ENCODE measurements at places on chromosomes 7 and 10.

DNA sequence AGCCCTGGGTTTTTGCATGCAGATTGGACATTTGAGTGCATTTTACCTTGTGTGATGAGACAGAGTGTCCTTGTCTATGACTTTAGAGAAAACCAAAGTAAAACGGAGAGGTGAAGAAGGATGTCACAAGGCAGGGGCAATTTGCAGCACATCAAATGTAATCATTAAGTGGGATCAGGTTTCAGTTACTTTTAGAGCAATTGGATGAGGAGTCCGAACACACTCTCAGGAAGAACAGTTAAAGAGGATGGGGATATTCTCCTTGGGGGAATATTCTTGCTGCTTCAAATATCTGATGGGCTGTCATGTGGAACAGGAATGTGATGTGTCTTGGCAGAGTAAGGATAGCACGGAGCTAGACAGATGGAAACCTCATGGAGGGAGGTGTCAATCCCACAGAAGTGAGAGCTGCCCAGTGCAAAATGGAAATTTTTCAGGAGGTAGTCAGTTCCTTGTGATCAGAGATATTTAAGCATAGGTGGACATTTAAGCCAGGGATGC lies 757 bp downstream of the RAB19 start:
- DNase-seq = no peak

DNA sequence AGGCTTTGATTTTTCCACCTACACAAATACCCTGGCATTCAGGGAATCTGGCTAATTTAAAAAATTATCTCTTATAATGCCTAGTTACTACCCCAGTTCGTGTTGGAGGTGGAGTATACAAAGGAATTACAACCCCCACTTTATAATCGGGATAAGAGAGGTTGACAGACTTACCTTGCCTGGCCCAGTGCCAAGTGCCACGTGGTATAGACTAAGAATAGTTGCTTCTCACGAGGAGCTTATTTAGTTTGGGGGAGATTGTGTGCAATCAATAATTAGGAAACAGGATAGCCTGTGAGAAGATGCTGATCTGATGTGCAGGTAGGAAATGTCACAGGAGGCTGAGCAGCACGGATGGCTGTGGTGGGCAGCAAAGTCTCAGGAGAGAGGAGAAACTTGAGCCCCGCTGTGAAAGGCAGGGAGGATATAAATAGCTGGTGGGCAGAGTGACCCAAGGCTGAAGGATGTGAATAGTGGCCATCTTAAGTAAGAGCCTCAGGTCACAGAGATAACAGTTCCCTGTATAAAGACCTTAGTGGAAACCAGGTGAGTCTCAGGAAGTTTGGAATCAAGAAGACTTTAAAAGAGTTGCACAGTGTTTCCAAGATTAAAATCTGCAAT lies 11.3 kb upstream of the ATXN7L1 start:
- DNase-seq = no peak

DNA sequence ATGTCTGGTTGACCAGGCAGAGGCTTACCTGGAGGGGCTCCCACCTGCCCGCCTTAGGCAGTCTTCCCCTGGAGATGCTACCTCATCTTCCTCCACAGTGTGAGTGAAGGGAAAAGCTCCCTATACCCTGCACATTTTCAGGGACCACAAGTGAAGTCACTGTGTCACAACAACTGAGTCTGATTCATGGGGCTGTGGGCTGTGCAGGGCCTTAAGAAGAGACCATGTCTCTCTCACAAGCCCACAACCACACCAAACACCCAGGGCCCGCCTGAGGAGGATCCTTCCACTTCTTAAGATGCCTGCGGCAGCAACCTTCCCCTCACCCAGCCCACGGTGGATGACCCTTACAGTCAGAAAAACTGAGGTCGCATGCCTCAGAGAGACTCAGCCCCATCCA lies 118.3 kb downstream of the KMT2E start:
- DNase-seq = no peak

DNA sequence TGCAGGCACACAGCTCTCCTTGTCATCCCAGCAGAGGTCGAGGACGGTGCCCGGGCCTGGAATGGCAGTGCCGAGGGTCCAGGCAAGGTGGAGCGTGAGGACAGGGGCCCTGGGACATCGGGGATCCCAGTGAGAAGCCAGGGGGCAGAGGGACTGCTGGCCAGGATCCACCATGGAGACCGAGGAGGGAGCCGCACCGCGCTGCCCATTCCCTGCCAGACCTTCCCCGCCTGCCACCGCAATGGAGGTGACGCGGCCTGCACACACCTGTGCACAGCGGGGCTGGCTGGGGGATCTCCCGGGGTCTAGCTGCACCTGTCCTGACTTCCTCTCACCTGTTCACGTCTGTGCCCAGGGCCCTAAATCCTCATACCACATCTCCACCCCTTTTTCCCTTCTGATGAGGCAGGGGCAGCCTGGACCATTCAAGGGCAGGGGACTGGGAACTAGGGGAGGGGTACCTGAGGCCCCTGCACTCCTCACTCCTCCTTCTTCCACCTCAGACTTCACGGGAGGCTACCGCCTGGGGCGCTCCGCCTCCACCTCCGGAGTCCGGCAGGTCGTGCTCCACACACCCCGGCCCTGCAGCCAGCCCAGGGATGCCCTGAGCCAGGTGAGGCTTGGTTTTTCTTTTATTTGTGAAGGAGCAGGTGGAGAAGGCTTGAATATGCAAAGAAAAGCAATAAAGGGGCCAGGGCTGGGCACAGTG lies 6.9 kb downstream of the NYAP1 start:
- no peak for DNase-seq

GRCh38 chr7:2016021-2016631 lies 216.6 kb downstream of the MAD1L1 start:
- DNase-seq = peak; percentile 6

DNA sequence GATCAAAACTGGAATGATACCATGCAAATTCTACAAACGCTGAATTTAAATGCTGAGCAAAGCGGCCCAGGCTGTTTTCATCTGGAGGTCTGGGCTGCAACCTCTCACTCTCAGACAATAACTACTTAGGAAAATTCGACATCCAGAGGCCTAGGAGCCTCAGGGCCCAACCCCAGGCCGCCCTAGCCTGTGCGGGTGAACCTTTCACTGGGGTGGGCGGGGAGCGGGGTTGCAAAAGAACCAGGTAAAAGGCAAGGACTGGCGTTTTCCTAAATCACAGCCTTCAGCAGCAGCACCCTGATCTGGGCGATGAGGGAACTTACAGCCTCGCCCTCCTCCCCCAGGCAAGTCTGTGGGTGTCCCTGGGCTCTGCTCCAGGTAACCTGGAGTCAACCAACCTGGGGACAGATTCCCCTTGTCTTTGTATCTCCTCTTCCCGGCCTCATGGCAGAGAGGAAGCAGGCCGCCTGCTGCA lies 33.4 kb downstream of the CALML5 start:
- DNase-seq = no peak

GRCh38 chr7:24769851-24770250 lies 12.6 kb upstream of the GSDME start:
- DNase-seq = no peak

- DNase-seq = no peak
These were observed 152.9 kb downstream of the CCDC3 start for GRCh38 chr10:12848439-12849173.

- DNase-seq = no peak
These were observed 210.2 kb downstream of the MDFIC start for GRCh38 chr7:115132096-115132495.

GRCh38 chr10:126256864-126257263 lies 131.4 kb downstream of the ADAM12 start:
- no peak for DNase-seq

DNA sequence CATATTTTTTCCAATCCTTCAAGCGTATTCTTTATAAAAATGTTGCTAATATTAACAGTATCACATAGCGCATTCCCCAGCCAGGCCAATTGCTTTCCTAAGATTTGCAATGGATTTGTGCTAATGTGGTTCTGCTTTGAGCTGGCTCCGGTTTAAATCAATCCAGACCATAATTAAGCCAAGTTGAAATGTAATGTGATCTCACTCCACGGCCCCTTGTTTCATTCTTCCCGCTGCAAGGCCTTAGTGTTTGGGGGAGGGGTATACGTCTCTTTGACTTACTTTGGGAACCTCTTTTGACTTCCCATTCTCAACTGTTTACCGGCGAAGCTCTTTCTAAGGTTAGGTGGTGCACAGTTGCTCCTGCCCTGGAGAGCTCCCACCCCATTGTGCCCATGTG lies 86.4 kb downstream of the PRPF18 start:
- no peak for DNase-seq

- DNase-seq = no peak
These were observed 786 bp downstream of the TAF3 start for GRCh38 chr10:7819121-7819460.

DNA sequence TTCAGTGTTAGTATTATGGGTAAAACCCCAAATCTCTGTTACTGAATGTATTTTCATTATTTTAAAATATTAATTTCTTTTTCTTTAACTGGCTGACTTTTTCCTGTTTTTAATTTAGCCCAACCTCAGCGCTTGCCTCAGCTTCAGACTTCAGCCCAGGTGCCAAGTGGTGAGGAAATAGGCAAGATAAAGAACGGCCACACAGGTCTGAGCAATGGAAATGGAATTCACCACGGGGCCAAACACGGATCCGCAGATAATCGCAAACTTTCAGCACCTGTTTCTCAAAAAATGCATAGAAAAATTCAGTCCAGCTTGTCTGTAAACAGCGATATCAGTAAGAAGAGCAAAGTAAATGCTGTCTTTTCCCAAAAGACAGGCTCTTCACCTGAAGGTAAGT lies 57.5 kb downstream of the MDFIC start:
- DNase-seq = no peak

DNA sequence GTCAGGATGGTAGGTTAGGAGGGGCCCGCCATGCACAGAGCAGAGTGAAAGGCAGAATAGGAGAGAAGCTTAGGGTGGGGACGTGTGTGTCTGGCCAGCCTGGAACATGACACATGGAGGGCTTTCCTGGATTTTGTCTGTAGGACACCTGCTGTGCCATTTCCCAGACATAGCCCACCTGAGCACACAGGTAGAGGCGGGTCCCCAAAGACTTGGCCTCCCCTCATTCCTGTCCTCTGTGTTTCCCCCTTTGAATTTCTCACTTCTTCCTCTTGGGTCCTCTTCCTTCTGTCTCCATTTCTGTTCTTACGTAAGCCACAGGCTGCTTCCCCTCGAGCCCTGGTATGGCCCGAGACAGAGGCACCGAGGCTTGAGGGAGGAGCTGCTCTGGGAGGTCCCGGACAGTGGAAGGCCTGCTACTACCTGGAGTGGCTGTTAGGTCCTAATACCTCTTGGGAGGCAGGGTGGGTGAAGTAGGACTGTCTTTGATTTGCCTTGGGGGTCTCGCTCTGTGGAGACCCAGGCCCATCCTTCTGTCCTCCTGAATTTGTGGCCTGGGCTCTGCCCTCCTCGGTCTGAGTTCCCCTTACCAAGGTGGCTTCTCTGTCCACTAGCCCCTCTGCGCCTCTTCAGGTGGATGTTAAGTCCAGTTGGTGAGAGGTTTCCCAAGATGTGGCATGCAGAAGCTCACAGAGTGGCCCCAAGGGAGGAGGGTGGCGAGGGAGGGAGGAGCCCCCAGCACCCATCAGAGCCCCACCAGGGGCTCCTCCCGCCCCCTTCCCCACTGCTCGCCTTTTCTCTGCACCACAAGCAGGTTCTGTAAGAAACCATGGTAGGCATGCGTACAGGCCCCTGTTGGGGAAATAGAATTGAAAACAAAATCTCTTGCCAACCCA lies 5.5 kb downstream of the ZNF775 start:
- no peak for DNase-seq

- no peak for DNase-seq
These were observed 15.6 kb downstream of the SMKR1 start for GRCh38 chr7:129517931-129518330.

GRCh38 chr10:127414024-127414423 lies 135.1 kb upstream of the NPS start:
- DNase-seq = no peak

GRCh38 chr7:126228356-126229061 lies 1024.2 kb downstream of the GRM8 start:
- DNase-seq = no peak

GRCh38 chr10:70562036-70562755 lies 40.3 kb downstream of the PRF1 start:
- DNase-seq = no peak

DNA sequence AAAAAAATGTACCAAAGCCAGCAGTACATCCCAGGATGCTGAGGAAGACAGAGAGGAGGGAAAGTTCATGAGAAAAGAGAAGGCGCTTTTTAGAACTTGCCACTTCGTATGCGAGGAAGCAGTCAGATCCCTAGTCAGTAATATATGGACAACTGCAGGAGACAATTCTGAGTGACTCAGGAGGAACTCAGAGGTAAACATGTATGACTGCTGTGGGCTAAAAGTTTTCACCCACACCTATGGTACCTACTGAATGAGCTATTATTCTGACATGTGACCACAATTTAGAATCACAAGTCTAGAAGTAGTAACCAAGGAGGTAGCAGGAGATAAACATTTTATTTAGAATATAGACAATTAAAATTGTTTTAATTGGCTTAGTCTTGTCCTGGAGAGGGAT lies 126.5 kb downstream of the ICA1 start:
- DNase-seq = no peak

DNA sequence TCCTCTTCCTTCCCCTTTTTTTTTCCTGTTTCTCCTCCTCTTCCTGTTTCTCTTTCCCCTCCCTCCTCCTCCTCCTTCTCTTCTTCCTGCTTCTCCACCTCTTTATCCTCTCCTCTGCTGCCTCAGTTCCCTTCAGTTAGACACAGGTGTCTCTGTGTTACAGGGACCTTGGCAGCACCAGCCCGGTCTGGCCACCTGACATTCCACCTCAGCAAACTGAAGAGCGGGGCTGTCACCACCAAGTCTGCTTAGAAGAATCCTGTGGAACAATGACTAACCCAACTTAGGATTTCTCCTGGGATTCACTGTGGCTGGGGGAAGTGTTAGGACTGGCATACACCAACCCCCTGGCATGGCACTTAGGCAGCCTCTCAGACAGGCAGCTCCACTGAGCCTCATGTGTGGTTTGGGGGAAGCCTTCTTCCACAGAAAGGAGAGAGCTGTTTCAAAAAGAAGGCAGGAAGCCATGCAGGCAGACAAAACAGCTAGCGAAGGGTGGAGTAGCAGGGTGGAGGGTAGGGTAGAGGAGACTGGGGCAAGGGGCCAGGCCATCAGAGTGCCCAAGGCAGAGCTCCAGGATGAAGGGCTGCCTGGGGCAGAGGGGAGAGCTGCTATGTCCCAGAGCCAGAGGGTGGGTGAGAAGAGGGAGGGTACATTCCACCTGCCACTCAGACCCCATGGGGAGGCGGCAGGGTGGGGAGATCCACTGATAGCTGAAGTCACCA lies 13.2 kb upstream of the GDF10 start:
- no peak for DNase-seq

DNA sequence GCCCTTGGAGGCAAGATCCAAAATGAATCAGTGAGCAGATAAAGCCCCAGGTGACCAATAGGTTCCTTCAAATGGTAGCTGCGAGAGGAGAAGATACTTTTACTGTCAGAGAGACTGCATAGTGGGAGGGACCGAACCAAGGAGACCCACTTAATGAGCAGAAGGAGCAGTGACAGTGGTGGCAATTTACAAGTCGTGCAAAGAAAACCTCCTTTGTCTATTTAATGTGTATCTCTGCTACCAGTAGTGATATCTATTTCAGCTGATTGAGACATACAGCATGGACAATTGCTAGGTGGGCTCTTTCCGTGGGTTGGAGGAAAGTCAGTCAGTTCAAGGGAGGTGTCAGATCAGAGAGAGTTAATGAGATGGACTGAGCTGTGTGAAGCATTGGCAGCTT lies 480.4 kb downstream of the GATA3 start:
- no peak for DNase-seq
